Gastroesophageal sphincter (tissue), 4 donors: ENCODE measurements at places on chromosomes 5 and 9.

DNA sequence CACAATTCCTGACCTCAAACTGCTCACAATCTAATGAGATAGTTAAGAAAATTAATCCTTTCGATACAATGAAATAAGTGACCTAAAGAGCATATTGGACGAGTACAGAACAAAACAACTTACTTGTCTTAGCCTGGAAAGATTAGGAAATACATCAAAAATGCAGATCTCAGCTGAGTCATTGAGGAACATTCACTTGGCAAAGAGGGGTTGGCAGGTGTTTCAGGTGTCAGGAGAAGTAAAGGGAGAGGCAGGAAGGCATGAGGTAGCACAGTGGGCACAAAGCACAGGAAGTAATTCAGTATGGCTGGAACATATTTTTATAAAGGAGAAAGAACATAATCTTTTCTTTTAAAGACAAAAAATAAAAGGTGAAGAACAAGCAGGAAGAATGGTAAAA is 628.8 kb upstream of the RGMB start:
- ATAC-seq, result no peak

DNA sequence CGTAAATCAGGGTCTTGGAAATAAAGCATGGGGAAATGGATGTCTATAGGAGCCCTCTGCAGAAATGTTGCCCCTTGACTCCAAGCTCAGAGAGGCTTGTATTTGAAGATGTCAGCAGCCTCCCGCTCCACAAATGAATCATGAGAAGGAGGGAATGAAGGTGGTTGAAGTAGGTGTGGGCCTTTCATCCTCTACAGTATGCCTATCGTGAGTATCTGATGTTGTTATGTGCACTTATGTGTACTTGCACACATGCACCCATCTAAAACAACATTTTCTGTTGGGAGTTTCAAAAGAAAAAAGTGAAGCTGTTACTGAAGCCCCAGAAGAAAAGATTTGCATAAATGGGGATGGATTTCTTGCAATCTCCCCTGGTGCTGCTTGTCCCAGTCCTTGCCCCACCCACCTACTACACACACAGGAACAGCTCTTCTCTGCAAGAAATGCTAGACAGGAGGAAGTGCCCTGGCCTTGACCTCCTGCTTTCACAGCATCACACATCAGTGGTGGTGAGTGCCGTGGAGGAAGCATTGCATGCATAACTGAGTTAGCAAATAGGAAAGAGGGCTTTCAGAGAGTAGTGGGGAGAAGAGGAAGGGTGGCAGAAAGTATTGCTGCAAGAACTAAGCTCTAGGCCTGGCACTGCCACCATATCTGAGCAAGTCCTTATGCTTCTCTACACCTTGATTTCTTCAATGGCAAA is 156.1 kb downstream of the SNX18 start:
- ATAC-seq, result peak; percentile 40

GRCh38 chr5:98458726-98459125 is 314.7 kb upstream of the RGMB start:
- no peak for ATAC-seq

DNA sequence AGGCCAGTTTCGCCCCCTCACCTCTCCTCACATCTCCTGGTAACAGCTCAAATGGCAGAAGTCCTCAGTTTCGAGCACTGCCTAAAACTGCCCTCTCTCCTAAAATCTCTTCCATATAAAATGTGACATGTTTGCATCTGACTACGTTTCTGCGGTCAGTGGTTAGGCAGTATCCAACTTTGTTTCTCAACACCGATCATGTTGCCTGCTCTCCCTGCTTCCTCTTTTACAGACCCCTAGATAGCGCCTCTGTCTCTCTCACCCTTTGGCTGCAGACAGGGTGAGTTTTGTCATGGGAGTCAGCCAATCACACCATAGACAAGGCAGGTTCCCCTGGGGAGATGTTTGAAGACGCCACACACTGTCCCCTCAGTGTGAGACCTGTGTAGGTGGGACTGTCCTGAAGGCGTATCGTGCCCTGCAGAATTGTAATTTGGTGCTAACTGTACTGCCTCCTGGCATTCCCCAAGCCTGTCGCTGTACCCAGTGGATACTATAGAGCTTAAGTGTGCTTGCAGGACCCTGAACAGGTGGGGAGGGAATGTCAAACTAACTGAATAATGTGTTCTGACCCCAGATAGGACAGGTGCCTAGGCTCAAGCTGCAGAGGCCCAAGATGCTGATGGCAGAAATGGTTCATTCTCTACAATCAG is 1.1 kb downstream of the HEXB start:
- no peak for ATAC-seq

- peak; percentile 72 for ATAC-seq
Observed at GRCh38 chr5:1488882-1489680, 34.7 kb downstream of the LPCAT1 start.

DNA sequence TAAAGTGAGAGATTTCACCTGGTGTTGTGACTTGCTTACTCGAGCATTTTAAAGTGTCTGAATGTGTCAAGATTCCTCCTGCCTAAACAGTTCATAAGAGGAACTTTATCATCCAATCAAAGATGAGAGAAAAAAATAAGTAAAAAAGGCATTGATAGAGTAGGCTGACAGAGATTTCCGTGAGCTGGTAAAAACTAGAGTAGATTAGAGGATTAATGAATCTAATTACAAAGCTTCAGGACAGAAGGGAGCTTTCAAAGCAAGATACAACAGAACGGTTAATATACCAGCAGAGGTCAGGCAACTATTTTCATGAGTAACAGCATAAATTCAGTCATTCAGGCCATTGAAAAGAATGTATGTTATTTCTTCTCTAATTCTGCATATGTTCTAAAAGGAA is 91.5 kb downstream of the ADAMTS6 start:
- ATAC-seq, result no peak

GRCh38 chr9:89690334-89690912 is 85.6 kb downstream of the GADD45G start:
- ATAC-seq, result no peak

DNA sequence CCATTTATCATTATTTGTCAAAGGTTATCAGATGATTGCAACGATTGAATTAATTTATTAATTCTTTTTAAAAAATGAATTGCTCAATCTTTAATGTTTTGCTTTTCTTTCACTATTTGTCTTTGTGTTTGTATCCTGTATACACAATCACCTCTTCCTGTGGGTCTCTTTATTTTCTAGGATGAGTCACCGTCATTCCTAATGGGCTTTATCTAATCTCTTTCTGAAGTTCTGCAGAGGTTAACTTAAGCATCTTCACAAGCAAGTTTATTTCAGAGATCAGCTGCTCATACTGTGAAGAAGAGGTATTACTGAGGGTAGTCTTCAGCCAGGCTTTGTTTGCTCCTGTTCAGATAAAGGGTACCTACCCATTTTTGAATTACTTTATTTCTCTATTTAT is 323.9 kb downstream of the NNT start:
- no peak for ATAC-seq

- no peak for ATAC-seq
Observed at GRCh38 chr5:128146671-128147070, 63.1 kb downstream of the SLC12A2 start.

- peak; percentile 61 for ATAC-seq
Observed at GRCh38 chr5:139394123-139394653, 716 bp downstream of the PROB1 start.

DNA sequence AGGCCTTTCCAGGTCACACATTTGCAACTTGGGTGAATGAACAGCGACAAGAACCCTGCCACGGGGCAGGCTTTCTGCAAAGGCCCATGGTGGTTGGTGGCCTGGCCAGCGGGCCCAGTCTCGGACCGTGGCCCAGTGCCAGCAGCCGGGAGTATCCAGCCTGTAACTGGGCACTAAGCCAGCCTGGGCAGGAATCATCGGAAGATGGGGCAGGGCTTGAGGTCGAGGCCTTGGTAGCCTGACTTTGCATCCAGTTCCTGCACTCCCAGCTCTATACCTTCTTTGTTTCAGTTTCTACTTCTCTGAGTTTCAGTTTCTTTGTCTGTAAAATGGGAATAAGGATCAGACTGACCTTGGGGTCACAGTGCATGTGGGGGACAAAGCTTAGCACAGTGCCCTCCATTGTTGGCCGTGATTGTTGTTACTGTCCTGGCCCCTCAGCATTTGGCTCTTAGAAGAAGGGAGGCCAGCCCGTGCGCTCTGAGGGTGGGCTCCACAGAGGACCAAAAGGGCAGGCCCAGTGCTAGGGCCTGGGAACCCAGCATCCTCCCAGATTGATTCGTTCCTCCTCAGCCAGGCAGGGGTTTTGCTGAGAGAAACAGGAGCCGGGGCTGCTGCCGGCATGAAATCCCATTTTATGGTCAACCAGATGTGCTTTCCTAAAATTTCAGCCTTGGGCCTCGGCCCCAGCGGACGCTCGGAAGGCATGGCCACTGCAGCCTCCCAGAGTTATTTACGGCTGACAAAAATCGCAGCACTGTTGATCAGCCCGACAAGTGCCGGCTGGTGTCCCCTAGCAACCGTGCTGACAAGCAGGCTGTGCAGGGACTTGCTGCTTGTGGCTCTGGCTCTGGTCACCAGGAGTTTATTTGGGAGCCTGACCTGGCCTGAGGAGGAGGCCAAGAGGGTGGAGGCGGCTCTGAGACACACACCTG is 43.6 kb downstream of the JADE2 start:
- peak; percentile 60 for ATAC-seq

GRCh38 chr5:68548959-68549676 is 333.6 kb downstream of the PIK3R1 start:
- no peak for ATAC-seq

DNA sequence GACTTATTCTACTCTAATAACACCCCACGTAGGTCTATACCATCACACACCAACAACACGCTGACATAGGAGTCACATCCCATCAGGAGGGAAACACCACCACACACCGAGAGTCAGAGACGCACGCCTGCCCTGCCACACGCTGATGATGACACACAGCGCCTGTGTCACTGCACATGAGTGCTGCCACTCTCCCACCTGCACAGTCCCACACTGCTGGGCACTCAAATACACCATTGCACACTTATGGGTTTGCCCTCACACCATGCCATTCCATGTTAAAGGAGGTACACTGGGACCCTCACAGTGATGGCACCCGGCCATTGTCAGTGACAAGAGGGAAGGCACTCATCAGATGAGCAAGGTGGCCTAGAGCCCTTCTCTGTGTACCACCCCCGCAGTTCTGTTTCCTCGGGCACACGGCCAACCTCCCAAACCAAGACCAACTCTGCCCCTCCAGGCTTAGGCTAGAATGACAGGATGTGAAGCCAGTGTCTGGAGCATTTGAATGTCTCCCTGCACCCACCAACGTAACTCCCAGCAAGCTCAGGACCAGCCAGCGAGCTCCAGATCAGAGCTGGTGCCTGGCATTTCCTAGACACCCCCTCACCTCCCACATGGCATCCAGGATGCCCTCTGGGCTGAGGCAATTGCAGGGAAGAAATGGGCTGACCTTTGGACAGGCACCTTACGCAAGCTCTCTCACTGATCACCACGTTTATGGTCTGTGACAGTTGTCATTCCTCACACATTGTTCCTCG is 3.6 kb upstream of the CPLX2 start:
- no peak for ATAC-seq

DNA sequence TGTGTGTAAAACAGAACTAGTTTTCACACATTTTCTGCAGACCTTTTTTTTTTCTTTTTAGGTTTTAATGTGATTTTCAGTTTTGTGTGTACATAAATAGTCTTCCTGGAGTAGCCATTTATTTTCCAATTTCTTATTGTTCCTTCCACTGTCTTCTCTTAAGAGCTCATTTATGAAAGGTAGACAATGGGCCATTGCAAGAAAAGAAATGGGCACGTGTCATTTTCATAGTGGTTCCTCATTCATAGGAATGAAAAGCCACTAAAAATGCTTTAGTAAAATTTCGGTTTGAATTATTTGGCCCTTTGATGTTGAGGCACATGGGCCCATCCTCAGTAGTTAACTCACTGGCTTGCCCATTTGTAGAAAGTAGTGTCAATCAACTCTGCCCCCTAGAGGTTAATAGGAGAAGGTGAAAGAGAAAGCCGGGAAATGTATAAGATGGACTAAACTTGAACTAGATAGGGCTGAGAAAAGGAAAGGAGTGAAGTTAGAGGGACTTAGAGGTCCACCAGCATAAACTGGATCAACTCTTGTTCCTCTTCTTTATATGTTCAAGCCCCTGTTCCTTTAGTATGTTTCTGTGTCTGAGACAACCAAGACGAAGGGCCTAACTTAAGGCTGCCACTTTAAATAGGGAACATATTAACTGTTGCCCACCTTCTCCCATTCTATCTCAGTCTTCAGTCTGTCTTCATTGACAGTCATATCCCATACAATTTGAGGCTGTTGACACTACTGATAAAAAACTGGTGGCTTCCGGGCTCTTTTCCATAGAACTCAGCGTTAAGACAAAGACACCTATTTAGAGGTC is 72.6 kb downstream of the SMARCA2 start:
- ATAC-seq, result no peak

- no peak for ATAC-seq
Observed at GRCh38 chr5:65647941-65648340, 23.1 kb downstream of the SHLD3 start.

GRCh38 chr5:21125238-21125983 is 1137.4 kb upstream of the CDH18 start:
- no peak for ATAC-seq

GRCh38 chr9:84874022-84874421 is 204.5 kb downstream of the NTRK2 start:
- no peak for ATAC-seq

- no peak for ATAC-seq
Observed at GRCh38 chr5:67360047-67360446, 163.4 kb upstream of the CD180 start.

GRCh38 chr5:139116100-139116655 is 82.0 kb downstream of the SIL1 start:
- ATAC-seq, result no peak

GRCh38 chr5:43073597-43074546 is 33.8 kb upstream of the ANXA2R start:
- ATAC-seq, result no peak

DNA sequence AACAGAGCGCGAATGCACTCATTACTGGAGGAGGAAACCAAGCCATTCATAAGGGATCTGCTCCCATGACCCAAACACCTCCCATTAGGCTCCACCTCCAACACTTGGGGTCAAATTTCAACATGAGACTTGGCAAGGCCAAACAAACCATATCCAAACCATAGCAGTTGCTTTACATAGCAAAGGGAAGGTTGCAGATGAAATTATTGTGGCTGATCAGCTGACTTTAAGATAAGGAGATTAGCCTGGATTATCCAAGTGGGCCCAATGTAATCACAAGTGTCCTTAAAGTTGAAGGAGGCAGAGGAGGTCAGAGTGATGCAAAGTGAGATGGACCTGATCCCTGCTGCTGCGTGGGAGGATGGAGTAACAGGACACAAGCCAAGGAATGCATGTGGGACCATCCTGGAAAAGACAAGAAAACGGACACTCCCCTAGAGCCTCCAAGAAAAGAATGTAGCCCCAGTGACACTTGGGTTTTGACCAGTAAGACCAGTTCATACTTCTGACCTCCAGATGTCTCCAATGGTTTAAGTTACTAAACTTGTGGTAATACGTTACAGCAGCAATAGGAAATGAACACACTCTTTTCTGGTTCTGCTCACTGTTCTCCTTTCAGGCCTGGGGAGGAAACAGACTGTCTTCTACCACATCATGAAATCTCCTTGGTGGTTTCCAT is 167.3 kb downstream of the GNAQ start:
- peak; percentile 55 for ATAC-seq
